A549 treated with RU486 at 1 μM for 4 hours (cell line): ENCODE measurements at places on chromosomes 5 and 9. TPM values are rescaled to one million over a fixed set of nuclear protein-coding genes. Genes with fewer than 3 reads are reported as not detected.

HTR1A gene
- not detected in 5 replicates for total RNA-seq

OMD gene
- total RNA-seq, result not detected in 5 replicates

ANKRD34B gene
- 0.02 to 0.06 TPM (median 0.05 TPM) in 3 of 5 replicates, not detected in the others for total RNA-seq

SIT1 gene
- not detected in 5 replicates for total RNA-seq

NTRK2 gene
- 0.01 to 0.07 TPM in 2 of 5 replicates, not detected in the others for total RNA-seq

NUTM2F gene
- not detected in 5 replicates for total RNA-seq

MRPL22 gene
- total RNA-seq, result 48.4 to 73.4 TPM (median 57.6 TPM) in 5 replicates

FAF2 gene
- 43.3 to 53.6 TPM (median 47.4 TPM) in 5 replicates for total RNA-seq

KCTD16 gene
- 0.02 to 0.08 TPM (median 0.04 TPM) in 4 of 5 replicates, not detected in the other for total RNA-seq

ANKRD18B gene
- 3.2 to 10.0 TPM (median 9.0 TPM) in 5 replicates for total RNA-seq

CCNJL gene
- 10.8 to 13.7 TPM (median 12.8 TPM) in 5 replicates for total RNA-seq

CYSRT1 gene
- total RNA-seq, result 2.7 to 4.3 TPM (median 4.1 TPM) in 5 replicates

PTPN3 gene
- 13.6 to 20.8 TPM (median 15.0 TPM) in 5 replicates for total RNA-seq

SNAPC3 gene
- total RNA-seq, result 11.4 to 19.3 TPM (median 16.5 TPM) in 5 replicates

RGS7BP gene
- not detected in 5 replicates for total RNA-seq

SNCB gene
- 0.56 to 1.5 TPM (median 0.94 TPM) in 5 replicates for total RNA-seq

PCDHGA12 gene
- 0.02 to 0.05 TPM in 2 of 5 replicates, not detected in the others for total RNA-seq
